NCI-H2227 treated with DMSO at 0.1 percent for 48 hours (cell line): ENCODE measurements at places on chromosomes 6 and 20.

- DNase-seq, result no peak
Measured at GRCh38 chr6:84332139-84333034, 104.9 kb upstream of the CEP162 start.

DNA sequence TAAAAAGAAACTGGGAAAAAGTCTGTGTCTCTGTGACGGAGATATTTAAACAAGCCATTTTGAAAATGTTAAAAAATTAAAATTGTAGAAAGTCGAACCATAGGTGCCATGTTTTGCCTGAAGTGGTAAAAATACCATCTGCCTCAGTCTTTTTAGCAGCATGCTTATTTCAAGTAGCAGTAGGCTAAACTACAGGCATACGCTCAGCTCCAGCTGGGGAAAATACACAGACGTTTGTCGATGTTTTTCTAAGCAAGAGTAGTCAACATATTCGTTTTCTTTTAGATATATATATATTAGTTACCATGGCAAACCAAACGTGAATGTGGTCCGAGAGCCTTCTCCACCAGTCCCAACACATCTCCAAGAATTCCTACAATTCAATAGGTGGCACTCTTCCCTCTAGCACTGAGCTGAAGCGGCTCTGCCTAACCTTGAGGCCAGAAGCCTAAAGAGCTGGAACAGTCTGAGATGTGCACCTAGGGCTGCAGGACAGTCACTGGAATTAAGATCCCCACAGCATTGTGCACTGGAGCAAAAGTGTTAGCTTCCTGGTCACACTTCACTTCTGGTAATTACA, 70.2 kb upstream of the BEND3 start:
- peak; percentile 27 for DNase-seq

DNA sequence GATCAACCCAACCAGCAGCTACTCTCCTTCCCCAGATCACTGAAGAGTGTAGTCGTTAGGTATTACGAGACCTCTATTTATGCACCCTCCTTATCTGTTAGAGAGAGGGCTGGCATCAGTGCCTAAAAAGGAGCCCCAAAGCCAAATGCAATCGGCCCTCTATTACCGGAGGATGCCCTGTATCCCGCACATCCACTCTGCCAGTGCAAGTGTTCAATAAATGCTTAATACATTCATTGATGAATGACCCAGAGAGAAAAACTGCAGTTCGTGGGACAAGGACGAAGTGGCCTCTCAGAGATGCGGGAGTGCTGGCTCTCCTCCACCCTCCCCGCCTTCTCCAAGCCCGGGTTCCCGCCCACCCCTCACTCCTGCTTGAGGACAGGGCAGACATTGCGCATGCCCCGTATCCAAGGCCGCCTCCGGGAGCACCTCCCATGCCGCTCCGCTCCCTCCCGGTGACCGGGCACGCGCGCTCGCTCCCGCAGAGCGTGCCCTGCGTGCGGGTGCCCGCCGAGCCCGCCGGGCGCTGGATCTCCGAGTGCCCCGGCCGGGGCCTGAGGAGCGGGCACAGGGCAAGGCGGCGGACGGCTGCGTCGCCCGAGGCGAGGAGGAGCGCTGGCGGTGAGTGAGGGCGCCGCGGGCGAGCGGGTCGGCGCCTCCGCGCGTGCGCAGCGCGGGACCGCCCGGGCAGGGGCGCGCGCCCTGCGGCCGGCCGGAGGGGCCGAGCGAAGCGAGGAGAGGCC, 27.2 kb upstream of the BTBD3 start:
- DNase-seq, result peak; percentile 90

DNA sequence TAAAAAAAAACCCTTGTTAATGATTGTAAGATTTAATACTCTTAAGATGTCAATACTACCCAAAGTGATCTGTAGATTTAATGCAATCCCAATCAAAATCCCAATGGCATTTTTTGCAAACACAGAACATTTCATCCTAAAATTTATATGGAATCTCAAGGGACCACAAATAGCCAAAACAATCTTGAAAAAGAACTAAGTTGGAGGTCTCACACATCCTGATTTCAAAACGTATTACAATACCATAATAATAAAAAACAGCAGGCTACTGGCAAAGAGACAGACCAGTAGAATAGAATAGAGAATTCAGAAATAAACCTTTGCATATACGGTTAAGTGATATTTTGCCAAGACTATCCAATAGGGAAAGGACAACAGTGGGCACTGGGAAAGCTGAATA, 331.9 kb upstream of the JARID2 start:
- no peak for DNase-seq

GRCh38 chr6:6631534-6632276, 43.2 kb downstream of the LY86 start:
- no peak for DNase-seq

- no peak for DNase-seq
Measured at GRCh38 chr20:44066645-44067606, 120.1 kb downstream of the JPH2 start.
